ENCODE measurements at places on chromosomes 1 and 21.

GRCh38 chr1:11645670-11646265, 8.5 kb downstream of the FBXO2 start:
- ATAC-seq = peak; percentile 64

GRCh38 chr1:118973531-118974137, 14.5 kb downstream of the TBX15 start:
- no peak for ATAC-seq

GRCh38 chr1:97385536-97386277, 535.1 kb downstream of the DPYD start:
- no peak for ATAC-seq

- ATAC-seq = no peak
Measured at GRCh38 chr1:97004054-97004453, 282.5 kb downstream of the PTBP2 start.

DNA sequence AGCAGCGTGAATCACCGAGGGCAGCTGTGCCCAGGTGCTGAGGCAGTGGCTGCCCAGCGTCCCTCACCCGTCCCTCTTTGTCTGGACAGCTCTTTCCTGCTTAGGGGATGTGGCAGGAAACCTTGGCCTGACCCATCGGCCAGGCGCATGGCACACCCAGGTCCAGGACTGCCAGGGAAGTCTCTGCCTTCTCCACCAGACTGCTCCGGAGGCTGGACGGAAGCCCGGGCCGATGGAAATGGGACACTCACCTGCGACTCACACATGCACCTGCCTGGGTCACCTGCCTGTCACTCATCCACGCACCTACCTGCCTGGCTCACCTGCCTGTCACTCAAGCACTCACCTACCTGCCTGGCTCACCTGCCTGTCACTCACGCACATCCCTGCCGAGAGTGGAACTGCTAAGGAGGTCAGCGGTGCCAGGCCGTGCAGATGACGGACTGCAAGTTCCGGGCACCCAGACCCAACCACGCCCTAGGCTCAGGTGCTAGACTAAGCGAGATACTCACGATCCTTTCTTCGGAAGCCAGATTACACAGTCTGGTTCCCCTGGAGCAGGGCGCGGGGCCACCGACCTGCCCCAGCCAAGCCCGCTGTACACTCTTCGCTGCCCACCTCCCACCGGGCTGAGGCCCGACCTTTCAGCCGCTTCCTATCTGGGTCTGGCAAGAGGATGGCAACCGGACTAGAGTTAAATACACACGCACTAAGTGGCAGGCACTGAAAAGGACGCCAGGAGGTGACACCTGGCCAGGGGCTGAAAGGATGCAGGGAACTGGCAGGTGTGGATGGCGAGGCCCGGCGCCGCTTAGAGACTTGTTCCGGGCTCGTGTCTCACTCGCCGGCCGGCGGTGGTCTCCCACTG, 1.1 kb downstream of the UBE2J2 start:
- peak; percentile 83 for ATAC-seq

DNA sequence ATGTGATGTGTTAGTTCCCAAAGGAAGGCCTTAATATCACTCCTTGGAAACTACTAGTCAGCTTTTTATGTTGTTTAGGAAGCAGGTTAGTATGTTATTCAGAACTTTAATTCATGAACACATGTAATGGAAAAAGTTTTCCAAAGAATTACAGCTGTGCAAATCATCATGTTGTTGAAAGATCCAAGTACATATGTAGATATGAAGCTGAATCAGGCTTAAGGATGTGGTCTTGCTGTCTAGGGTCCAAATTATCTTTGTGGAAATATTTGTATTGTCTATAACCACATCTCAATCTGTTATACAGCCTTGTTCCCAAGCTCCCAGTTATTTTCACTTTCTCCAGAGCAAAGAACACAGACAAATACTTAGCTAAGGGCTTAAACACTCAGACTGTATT, 231.6 kb downstream of the TPR start:
- no peak for ATAC-seq

DNA sequence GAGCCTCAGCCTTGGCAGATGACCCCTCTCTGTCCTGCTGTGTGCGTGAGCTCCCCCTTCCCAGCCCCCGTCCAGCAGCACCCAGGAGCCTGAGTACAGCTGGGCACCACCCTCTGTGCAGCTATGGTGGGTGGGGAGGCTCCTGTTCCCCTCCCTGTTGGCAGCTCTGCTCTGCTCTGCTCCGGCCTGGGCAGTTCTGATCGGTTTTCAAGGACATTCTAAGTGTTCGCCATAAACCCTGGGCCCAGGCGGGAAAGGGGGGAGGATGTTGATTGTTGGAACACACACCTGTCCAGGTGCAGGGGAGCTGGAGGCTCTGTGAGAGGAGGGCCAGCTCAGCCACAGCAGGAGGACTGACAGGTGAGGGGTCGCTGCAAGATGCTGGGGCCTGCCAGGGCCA, at the start of gene CLCNKB:
CLCNKB (plus strand) TSS at position 262 of the 400 bp plus-strand sequence. CDS start 711 bp downstream, outside the sequence.
- no peak for ATAC-seq

DNA sequence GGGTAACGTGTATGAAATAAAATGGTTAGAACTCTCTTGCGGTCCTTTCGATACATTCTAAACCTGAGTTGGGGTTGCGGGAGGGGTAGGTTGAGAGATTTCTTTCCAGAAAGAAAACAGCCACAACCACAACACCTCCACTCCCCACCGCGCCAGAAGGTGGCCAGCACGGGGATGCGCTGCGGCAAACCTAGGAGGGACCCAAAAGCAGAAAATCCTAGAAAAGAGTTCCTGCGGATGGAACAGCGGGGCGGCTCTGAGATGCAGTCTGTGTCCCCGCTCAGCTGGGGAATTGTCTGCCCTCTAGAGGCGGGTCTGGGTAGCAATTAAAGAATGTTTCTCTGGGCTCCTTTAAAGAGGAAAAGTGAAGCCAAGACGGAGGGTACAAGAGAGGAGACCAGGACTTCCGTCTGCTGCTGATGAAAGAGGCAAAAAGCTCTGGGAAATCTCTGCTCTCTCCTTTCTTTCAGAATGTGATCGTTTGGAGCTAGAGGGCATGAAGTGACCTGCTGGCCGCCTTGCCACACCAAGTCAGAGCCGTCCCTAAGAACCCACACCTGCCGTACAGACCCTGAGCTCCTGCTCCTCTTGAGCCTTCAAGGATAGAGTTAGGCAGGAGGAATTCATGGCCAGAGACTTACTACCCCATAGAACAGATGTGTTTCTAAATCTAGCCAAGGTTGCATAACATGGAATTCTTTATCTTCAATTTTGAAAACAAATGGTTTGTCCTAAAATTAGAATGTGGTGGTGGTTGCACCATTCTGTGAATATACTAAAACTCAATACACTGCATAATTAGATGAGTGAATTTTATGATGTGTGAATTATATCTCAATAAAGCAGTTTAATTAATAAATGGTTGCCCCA, 46.5 kb upstream of the COA6 start:
- ATAC-seq = peak; percentile 74
